Posterior cingulate gyrus (tissue), 11 donors: ENCODE measurements at places on chromosomes 3 and 15.

DNA sequence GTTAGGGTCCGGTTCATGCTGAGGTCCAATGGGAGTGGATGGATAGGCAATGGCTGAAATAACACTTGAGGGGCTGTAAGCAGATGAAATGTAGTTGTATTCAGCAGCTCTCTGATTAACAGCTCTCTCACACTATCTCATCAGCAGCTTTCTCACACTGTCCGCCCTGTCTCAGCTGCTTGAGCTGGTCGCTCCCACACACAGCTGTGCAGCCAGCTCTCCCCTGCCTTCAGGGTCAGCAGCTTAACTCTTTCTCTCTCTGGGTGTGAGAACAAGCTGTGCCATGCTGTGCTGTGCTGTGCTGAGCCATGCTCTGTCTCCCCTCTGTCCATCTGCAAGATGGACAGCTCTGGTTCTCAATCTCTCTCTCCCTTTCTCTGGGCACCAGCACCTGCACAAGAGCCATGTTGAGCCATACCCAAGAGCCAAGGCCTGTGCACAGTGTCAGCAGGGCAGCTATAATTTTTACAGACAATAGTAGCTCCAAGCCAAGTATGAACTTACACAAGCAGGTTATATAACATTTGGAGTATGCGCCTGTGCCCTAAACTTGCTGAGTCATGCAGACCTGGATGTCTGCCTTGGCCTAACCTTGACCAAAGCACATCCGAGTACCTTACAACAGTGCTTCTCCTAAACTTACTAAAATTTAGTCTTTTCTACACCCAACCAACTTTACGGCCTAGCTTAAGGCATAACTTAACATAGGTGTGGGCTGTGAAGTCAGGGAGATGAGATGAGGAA is 291.3 kb upstream of the TRIM42 start:
- peak; percentile 29 for DNase-seq

DNA sequence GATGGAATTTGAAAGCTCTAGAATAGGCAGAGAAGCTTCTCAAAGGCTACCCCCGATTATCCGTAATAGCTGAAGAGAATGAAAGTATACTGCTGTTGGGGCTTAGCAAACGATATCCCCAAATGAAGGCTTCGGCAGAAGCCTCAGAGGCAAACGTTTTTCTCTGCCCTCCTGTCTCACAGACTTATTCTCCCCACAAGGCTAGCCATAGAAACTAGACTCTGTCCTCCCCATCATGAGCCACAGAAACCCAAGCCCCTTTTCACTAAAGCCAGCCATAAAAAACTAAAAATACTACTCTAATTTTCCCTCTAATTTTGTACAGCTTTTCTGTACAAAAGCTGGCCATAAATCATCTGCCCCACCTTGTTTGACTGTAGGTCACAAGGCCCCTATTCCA is 413.4 kb upstream of the CFAP20DC start:
- no peak for DNase-seq

- DNase-seq = no peak
Measured at GRCh38 chr15:66757030-66757429, 55.0 kb downstream of the SMAD6 start.

- DNase-seq = no peak
Measured at GRCh38 chr3:98869391-98869790, 32.1 kb downstream of the DCBLD2 start.

GRCh38 chr3:55795746-55796145 is 308.6 kb upstream of the WNT5A start:
- DNase-seq = no peak

DNA sequence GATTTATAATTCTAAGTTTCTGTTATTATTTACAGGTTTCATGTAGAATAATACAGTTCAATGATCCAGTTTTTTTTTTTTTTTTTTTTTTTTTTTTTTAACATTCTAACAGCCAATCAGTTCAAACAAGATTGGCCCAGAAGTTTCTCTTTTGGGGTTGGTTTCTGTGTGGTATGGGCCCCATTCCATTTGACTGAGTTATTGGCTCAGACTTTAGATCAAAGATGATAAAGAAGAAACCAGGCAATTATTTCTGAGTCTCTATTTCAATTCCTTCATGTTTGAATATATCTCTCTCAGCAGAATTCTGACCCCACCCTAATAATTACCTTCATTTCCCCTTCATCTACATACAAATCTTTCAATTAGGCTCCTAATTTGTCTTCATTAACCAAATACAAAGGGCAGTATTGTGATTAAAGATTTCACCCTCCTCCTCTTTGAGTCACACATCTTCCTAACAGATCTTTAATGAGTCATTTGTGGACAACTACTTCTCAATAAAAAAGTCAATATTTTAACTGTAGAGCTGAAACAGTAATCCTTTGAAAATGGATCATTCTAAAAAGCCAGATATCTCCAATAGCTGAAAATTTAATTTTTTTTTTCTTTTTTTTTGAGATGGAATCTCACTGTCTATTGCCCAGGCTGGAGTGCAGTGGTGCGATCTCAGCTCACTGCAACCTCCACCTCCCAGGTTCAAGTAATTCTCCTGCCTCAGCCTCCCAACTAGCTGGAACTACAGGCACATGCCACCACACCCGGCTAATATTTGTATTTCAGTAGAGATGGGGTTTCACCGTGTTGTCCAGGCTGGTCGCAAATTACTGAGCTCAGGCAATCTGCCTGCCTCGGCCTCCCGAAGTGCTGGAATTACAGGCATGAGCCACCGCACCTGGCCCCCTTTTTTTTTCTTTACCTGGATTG is 878.8 kb downstream of the NAALADL2 start:
- peak; percentile 46 for DNase-seq
